ENCODE measurements at places on chromosomes 7 and 10.

- no peak for DNase-seq
Observed at GRCh38 chr7:29315892-29316270, 121.3 kb downstream of the CHN2 start.

DNA sequence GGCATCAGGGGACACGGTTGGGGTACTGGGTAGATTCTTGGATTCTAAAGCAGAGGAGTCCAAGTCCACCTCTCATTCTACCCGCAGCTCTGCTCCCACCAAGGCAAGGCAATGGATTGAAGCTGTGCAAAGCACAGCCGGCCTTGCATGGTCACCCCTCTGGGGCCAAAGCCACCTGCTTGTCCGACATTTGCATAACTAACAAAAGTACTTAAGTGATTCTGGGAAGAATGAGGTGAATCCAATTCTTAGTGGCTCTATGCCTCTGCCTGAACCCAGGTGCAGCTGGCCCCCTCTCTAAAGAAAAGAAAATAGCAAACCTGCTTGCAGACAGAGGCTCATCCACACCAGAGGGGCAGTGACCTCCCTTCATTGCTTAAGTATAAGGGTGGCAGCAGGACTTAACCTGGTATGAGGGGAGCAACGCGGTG, 10.7 kb upstream of the COBL start:
- DNase-seq, result no peak

DNA sequence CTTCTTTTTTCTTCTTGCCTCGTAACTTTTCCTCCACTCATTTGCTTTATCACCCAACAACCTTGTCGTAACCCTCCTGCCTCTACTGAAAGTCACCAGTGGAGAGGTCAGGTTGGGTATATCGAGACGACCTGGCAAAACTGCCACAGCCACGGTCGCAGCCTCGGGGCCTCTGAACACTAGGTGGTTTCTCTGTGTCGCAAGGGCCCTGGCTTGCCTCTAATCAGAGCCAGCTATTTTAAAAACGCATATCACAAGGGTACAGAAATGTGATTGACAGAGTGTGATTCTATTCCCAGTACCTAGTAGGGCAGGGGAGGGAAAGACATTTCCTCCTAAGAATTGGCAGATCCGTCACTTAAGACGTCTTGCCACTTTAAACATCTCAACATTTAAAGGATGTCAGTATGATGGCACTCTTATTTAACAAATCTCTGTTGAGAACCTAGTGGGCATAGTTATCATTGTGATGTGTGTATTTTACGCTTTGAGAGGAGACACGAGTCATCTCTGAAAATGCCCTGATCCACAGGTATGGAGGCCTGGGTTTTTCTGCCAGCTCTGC, 197.5 kb downstream of the ARHGAP21 start:
- DNase-seq, result no peak

DNA sequence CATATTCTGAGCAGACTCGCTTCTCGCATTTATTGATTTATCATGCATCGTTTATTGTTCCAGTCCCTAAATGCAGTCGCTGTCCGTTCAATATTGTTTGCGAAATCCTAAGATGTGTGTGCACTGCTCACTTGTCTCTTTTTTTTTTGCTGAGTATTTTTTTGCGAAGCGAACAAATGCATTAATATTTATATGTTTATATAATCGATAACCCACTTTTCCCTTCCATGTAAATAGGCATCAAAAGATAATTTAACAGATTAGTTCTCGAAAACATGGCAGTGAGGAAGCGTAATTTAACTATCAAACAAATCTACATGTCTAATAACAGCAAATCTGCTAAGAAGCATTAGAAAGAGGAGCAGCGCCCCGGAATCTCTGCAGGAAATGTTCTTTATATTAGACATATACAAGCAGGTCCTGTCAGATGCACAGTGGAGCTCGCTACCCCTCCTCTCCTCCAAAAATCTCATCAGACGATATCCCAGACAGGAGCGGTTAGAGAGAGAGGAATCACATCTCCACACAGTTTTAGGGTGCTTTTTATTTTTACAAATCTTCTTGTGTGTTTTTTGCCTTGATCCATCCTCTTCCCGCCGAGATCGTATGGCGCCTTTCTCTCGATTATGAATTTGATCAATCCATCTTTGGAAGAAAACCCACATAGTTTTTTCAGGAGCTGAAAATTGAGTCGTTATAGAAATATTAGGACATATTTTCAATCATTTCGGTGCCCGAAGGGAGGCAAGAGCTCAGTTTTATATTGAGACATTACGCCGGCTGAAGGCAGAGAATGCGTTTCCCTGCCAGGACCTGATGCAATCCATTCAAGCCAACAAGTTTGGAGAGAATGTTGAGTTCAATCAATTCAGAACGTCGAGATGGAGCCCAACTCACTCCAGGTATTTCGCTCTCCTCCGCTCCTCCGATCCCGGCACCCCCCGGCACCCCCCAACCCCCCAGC, at the start of gene ARID5B:
ARID5B (plus strand) TSS at position 871 of the 964 bp plus-strand sequence; CDS start at position 882, 11 bp downstream.
- DNase-seq, result peak; percentile 36

DNA sequence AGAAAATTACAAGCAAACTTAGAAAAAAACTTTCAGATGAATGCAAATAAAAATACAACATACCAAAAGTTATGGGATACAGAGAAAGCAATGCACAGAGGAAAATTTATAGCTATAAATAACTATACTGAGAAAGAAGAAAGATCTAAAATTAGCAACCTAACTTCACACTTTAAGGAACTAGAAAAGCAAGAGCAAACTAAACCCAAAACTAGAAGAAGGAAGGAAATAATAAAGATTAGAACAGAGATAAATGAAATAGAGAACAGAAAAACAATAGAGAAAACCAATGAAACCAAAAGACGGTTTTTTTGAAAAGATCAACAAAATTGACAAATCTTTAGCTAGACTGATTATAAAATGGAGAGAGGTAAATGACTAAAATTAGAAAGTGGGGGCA, 9.6 kb upstream of the STRA8 start:
- no peak for DNase-seq

Measured in CD4-positive, alpha-beta T cell treated with Interferon gamma for 1 hour (primary cell).